ENCODE measurements at places on chromosomes 13 and 19.
A peak's percentile ranks its signal among the peaks of the same experiment; 100 is the strongest.

DNA sequence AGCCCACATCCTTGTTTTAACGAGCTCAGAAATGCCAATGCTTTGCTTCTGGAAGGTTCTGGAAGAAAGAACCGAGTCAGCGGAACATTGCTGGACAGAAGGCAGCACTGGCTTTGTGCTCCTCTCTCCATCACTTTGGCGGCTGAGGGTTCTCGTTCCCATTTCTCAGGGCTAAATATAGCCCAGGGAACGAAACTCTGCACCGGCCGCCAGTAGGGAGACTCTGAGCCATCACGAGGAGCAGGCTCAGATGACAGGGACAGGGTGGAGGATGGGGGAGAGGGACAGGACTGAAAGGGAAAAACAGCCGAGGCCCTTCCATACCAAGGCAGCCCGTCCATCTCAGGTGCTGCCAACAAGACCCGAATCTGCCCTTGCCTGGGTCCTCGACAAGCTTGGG, 166.4 kb downstream of the CACNA1A start:
- no peak for DNase-seq

GRCh38 chr13:83453723-83454122, 428.6 kb downstream of the SLITRK1 start:
- no peak for DNase-seq

- no peak for DNase-seq
Observed at GRCh38 chr13:39823063-39823713, 167.7 kb downstream of the COG6 start.

DNA sequence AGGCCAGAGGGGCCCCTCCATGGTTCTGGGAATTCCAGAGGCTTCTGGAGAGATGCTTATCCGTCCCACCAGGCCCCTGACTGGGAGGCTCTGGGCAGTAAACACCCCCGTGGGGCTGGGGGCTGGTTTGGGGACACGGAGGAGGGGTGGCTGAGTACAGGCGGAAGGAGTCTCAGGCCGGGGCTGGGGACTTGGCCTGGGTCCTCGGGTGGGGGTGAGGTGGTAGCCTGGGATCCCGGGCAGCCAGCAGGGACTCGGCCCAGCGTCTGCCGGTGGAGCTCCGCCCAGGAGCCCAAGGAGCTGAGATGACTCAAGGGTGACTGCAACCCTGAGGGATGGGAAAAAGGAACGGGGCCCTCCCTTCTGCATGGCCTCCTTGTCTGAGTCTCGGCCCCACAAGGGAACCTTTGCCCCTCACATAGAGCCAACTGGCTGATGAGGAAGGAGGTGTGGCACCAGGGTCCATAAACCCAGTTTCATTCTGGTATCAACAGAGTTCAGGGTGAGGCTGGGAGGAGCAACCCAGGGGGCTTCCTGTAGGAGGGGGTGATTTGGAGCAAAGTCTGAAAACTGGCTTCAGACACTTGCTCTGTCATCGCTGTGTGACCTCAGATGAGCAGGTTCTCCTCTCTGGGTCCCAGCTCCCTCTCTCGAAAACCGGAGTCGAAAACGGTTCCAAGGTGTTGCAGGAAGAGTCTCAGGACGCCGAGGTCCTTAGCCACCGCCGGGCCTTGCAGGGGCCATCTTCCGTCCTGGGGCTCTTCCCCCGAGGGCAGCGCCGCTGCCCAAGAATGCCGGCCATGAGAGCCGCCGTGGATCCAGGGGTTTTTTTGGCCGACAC, 809 bp downstream of the MISP start:
- DNase-seq: no peak

GRCh38 chr13:41565846-41566245, 108.5 kb downstream of the RGCC start:
- no peak for DNase-seq

- no peak for DNase-seq
Observed at GRCh38 chr19:7149956-7150705, 80.6 kb downstream of the ZNF557 start.

DNA sequence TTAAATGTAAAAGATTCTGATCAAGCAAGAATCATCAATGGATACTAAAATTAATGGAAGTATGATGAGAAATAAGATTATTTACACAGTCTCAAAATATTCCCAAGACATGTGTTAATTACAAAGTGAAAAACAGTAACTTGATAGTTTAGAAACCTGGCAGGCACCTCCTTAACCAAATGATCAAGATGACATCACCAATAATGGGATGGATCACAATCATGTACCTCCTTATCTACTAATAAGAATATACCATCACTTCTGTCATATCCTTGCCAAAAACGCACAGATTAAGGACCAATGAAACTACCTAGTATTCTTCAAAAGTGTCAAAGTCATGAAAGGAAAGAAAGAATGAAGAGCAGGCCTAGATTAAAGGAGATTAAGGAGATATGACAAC, 30.0 kb downstream of the TSC22D1 start:
- no peak for DNase-seq

DNA sequence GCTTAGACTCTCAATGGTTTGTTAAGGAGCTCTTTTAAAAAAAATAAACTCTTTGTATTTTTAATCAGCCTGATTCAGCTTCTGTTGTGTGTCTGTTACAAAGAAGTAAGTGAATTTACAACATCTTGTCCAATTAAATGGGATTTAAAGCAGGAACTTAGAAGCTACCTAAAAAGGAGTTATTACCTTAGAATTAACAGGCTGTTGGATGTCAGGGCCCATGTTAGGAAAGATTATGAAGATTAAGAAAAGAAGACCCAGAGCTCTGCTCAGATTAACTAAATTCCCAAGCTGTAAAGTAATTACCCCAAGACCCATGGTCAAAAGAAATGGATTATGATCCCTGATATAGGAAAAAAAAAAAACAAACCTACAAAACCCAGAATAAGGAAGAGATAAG, 44.1 kb upstream of the ZNF780A start:
- DNase-seq: no peak

- DNase-seq: peak; percentile 70
Observed at GRCh38 chr13:48731957-48732569, 78.3 kb downstream of the CYSLTR2 start.

- DNase-seq: no peak
Observed at GRCh38 chr13:32022311-32022710, 9.3 kb upstream of the FRY start.

DNA sequence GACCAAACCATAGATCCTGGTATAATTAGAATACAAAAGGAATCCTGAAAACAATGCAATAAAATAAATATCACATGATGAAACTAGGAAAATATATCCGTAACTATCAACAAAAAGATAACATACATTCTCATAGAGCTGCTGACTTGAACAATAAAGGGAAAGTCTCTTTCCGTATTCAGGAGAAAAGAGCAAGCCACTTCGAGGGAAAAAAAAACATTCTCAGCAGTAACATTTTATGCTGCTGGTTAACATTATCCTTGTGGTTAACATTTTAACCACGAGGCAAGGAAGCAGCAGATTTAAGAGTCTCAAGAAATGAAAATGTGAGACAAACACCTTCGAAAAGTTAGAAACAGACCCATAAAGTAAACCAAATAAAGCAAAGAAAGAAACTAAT, 25.8 kb downstream of the NALCN start:
- DNase-seq: no peak

DNA sequence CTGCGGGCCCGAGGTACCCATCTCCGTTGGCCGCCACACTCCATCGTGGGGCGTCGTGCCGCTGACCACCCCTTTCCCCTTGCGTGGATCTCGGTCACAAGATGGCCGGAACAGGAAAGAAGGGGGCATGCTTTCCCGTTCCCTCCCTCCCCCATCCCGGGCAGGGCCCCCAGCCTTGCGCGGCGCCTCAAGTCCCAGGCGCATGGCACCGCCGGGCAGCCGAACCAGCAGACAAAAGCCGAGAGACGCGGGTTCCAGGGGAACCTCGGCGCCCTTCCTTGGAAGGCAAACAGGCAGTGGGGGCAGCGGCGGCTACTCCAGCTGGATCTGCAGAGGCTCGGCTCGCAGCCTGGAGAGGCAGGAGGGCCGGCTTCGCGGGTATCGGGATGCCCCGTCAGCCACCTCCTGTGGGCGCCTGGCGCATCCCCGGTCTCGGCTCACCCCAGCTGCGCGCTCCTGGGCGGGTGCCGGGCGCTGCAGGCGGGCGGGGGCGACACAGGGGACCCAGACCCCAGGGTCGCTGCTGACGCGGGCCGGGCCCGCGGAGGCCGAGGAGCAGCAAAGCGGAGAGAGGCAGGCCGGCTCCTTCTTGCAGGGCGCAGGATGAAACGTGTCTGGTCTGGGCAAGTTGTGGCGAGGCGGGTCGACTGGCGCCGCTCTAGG, 439 bp downstream of the DZIP1 start:
- DNase-seq: peak; percentile 24

- DNase-seq: no peak
Observed at GRCh38 chr13:30638301-30638700, 20.6 kb downstream of the USPL1 start.

- DNase-seq: no peak
Observed at GRCh38 chr13:92745258-92745657, 481.3 kb upstream of the GPC6 start.

DNA sequence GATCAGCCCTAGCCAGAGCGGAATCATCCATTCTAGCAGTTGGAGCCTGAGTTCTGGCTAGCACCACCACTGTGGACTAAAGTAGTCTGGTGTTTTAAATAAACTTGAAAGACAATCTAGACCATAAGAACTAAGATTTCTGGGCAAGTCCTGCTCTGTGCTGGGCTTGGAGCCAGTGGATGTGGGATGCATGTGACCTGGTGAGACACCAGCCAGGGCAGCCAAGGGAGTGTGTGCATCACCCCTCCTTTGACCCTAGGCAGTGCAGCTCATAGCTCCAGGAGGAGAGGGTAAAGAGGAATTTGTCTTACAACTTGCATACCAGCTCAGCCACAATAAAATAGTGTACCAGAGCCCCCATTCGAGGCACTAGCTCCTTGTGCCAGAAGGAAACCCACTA, 21.0 kb downstream of the ITGBL1 start:
- DNase-seq: no peak

DNA sequence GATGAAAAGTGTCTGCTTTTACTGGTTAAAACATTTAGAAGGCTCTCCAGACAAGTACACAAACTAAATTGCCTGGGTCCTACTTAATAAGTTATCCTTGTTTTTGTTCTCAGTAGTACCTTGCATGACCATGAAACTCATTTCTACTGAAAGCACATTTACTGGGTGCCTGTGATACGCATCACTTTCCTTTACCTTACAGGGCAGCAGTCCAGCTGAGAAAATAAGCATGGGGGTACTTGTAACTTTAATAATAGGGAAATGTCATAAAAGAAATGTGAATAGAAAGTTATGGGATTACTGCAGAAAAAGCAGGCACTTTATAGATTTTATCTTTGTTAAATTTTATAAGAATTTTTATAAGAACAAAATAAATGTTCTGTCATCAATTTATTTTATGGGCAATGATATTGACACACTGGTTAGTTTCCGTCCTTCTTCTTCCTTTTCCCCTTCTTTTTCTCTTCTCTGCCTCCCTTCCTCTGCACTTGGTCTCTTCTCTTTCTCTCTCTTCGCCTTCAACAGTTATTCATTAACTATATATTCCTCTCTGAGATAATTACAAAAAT, 107.3 kb upstream of the AKAP11 start:
- DNase-seq: no peak

GRCh38 chr19:36604656-36605100, 435 bp upstream of the ZNF382 start:
- DNase-seq: peak; percentile 91

DNA sequence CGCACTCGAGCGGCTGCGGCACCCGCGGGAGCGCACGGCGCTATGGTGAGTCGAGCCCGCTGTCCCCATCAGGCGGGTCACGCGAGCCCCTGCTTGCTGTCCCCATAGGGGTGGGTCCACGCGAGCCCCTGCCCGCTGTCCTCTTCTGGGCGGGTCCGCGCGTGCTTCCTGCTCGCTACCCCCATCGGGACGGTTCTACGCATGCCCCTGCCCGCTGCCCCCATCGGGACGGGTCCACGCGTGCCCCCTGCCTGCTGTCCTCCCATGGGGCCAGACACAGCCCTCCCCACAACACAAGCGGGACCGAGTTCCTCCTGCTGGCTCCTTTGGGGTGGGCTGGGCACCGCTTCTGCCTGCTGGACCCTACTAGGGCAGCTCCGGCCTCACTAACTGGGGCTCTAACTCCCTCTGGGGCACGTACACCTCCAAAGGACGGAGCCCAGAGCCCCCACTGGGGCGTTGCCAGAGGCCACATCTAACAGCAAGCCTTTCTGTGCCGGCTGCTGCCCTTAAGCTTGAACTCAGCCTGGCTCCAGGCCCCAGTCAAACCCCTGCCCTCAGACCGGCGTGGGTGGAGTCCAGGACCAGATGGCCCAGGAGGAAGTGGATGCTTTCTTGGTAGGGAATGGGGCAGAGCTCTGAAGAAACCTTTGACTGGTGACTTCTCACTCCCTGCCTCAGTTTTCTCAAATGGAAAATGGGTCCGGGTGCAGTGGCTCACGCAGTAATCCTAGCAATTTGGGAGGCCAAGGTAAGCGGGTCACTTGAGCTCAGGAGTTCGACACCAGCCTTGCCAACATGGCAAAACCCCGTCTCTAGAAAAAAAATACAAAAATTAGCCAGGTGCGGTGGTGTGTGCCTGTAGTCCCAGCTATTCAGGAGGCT, 722 bp downstream of the COLGALT1 start:
- DNase-seq: peak; percentile 61

DNA sequence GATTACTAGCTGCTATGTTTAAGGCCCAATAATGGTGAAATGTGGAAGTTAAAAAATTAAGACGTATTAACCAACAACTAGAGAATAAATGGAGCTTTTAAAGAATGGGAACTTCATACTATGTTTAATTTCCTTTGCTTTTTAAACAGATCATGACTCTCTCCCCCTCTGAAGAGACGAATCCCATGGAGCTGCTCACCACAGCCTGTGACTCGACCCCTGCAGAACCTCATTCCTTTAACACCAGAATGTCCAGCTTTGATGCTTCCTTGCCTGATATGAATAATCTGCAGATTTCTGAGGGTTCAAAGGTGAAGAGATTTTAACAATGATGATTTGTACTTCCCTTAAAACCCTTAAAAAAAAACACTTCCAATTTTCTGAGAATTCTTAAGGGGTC, 53.0 kb downstream of the ZAR1L start:
- no peak for DNase-seq

DNA sequence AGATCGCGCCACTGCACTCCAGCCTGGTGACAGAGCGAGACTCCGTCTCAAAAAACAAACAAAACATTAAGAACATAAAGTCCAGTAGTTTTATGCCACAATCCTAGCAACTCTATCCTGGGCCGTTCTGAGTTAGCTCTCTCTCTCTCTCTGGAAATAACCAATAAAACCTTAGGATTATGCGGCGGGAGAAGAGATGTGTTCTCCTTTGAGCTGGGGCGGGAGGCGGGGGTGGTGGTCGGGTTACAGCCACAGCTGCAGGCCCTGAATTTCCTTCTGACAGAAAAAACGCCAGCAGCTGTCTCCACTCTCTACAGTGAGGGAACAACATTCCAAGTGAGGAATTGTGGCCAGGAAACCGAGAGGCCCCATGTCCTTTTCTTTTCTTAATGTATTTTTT, 9.1 kb upstream of the PNMA8A start:
- DNase-seq: no peak
